Activated naive CD8-positive, alpha-beta T cell treated with anti-CD3 and anti-CD28 coated beads, Interleukin-2, amount 10 ng/mL, durations not matched to agents 7 days and 5 days (primary cell): ENCODE measurements at places on chromosomes 6 and 20. TPM values are rescaled to one million over a fixed set of nuclear protein-coding genes. Genes with fewer than 3 reads are reported as not detected.

DNA sequence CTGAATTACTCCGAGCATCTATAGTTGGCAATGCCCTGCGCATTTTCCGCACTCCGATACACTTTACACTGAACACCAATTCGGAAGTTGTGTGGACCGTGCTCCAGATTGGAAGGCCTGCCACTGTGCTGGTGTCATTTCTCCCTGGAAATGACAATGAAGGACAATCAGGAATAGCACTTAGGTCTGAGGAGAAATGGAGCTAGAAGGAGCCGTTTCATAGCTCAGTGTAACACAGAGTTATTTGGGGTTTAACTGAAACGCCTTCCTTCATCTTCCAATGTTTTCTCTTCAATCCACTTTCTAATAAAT is 501 bp upstream of the PLA2G7 start:
- DNase-seq, result no peak

- DNase-seq, result no peak
These were observed 997 bp upstream of the FBXO30 start for GRCh38 chr6:145815309-145816274.

DNA sequence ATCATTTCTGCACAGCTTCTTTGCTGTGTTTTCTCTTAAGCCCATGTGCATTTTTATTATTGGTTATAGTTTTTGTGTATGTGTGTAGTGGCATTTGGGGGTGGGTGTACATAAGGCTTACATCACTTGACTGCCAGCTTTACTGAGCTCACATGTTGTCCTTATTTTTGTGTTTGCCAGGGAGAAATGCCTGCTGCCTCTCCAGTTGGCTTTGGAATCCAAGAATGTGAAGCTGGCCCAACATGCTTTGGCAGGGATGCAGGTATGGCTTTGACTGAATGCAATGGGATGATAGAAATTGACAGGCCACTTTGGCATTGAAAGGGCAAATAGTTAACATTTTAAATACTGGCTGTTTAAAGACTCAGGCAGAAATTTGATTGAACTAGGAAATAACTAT is 11.4 kb downstream of the PBOV1 start:
- DNase-seq, result no peak

DNA sequence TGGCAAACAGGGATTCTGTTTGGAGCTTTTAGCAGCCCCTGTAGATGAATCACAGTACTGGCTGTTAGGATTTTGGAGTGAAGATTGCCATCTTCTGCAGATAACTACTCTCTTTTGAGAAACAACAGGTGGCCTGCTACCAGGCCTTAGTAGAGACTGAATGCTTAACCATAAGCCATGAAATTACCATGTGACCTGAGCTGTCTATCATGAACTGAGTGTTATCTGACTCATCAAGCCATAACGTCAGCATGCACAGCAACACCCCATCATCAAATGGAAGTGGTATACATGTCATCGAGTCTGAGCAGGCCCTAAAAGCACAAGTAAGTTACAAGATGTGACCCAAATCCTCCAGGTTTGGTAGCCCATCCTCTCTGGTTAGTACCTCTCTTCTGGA is 132.6 kb downstream of the GPR63 start:
- DNase-seq, result no peak

DNA sequence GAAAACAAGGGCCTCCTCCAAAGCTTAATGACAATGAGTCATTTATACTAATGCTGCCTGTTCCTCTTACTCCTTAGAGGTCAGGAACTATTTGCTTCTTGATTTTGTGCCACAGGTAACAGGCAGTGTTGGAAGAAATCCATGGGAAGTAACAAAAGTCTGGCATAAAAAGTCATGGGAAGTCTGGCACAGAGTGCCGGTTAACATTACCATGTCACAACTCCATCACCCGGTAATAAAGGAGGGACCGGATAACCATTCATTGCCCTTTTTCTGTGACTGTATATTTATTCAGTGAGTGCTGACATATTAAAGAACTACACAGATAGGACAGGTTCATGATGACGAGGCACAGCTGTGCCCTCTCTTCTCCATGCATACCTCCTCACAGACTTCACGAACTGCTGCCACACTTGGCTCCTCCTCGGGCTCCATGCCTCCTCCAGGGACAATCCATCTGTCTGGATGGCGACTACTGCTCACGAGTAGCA is 50.9 kb downstream of the NUDT3 start:
- DNase-seq, result no peak

GRCh38 chr6:127202676-127203075 is 64.0 kb upstream of the RNF146 start:
- no peak for DNase-seq

GRCh38 chr20:45336530-45337366 is 11.5 kb downstream of the SDC4 start:
- DNase-seq, result no peak

DNA sequence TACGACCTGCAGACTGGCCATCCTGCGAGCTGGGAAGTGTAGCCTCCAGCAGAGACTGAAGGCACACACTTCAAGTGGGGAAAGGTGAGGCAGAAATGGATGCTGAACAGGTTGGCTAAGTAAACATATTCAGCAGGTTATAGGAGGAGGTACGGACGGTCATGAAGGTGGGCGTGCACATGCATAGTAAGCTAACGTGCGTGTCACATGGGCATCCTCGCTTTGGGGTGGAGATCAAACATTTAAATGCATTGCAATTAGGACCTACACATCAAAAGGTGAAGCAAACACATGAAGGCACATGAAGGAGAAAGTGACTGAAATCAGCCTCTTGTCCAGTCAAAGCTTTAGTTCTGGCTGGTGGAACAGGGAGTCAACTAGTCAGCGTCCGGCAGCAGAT is 305.6 kb upstream of the EXOC2 start:
- no peak for DNase-seq

DNA sequence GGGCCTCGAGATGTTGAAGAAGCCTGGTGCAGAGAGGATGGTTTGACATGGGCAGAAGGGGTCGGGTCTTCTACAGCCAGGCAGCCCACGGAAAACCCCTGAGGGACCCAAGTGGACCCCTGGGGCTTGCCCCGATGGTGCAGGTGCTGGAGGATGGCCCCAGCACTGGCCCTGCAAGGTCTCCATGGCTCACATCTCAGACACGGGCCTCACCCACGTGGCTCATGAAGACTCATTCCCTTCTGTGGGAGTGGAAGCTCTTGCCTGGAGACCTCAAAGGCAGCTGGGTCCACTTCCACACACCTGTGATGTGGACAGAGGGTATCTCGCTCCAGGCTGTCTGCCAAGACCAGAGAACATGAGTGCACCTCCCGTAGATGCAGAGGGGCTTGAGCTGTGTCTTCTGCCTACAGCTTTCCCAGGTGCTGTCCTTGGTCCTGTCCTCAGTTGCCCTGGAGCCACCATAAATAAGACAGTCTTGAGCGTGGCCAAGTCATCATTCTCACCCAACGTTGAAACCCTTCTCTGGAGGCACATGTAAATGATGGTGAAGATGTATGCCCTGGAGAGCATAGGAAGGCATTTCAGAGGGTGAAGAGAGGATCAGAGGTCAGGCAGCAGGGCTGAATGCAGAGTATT is 108.0 kb downstream of the SYNDIG1 start:
- DNase-seq, result no peak

- DNase-seq, result no peak
These were observed 4.9 kb upstream of the PI16 start for GRCh38 chr6:36949636-36950035.

DNA sequence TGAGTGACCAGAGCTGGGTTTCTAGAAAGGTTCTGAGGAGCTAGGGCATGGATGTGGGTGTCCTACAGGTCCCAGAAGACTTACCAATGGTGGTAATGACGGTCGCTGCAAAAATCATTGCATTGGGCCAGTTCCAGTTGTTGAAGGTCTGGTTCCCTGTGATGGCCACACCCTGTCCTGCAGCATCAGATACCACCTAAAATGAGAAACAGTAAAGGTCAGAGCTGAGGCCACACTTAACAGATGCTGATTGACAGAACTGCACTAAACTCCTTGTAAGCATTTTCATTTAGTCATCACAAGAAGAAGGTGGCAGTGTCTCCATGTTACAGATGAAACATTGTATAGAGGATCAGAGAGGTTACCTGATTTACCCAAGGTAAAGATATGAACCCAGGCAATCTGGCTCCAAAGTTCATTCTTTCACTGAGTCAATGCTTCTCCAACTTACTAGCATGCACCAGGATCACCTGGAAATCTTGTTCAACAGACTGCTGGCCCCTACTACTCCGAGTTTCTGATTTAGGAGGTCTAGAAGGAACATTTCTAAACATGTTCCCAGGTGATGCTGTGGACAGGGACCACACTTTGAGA is 33.4 kb downstream of the KCNK5 start:
- no peak for DNase-seq

DNA sequence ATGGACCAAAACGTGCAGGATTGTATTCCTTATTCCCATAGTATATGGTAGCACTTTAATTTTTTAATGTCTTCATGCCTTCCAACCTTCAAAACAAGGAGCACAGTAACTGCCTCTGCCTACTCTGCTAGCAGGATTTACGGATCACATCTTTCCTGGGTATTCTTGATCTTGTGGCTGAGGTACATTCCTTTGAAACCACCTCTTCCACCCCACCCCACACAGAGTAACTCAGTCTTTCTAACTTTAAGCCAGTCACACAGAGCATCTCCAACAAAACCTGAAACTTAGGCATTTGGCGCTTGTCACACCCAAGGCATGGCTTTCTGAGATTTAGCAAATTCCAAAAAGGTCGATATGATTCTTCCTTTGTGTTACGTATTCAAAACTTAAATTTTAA is 2.3 kb upstream of the ID4 start:
- no peak for DNase-seq

DNA sequence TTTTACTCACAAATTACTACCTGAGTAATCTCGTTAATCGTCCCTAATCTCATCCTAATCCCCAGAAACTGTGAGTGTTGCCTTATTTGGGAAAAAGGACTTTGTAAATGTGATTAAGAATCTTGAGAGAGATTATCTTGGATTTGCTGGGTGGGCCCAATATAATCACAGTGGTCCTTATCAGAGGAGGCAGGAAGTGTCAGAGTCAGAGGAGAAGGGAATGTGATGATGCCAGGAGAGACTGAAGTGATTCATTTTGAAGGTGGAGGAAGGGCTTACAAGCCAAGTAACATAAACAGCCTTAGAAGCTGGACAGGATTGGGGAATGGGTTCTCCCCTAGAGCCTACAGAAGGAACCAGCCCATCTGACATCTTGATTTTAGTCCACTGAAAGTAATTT is 16.7 kb downstream of the RPP21 start:
- DNase-seq, result no peak

ZNF831 gene
- total RNA-seq, result 16.3 TPM

RGS17 gene
- not detected for total RNA-seq

GABRR1 gene
- total RNA-seq, result not detected

ULBP2 gene
- total RNA-seq, result 0.60 TPM

TTLL9 gene
- total RNA-seq, result not detected

TINAG gene
- total RNA-seq, result not detected

CCN2 gene
- total RNA-seq, result not detected

TPBG gene
- 0.11 TPM for total RNA-seq

DZANK1 gene
- total RNA-seq, result 2.2 TPM

SDC4 gene
- total RNA-seq, result 7.1 TPM

THEMIS gene
- total RNA-seq, result 152 TPM
